ENCODE measurements at places on chromosomes 6 and 20.

- DNase-seq = no peak
These were observed 539.7 kb upstream of the MARCKS start for GRCh38 chr6:113317442-113317841.

DNA sequence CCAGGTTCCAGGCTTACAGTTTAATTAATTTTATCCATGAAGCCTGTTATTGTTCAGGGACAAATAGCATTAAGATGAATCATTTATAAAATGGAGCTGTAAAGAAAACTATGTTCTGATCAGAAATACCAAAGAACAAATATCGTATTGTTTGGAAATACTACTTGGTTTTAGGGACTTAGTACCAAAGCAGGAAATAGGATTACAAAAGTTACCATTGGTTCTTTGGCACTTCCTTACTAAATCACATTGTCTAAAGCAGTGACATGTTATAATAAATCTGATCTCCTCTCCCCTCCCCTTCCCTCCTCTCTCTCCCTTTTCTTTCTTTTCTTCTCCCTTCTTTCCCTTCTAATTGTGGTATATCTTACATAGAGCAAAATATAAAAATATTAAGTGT is 29.6 kb downstream of the CRYBG1 start:
- no peak for DNase-seq

DNA sequence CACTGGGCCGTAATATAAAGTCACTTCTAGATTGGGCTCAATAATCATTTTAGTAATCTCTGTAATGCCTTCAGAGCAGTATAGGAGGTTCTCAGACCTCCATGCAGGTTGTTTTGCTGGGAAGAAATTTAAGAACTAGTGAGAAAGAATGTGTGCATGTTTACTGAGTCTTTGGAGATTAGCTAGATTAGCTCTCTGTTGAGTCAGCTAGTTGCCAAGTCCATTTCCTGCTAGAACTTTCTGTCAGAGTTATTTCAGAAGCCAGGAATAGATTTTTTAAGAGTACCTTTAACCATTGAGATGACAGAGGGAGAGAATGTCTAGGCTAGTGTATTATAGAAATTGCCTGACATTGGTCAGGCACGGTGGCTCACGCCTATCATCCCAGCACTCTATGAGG is 33.3 kb downstream of the ORC3 start:
- no peak for DNase-seq

DNA sequence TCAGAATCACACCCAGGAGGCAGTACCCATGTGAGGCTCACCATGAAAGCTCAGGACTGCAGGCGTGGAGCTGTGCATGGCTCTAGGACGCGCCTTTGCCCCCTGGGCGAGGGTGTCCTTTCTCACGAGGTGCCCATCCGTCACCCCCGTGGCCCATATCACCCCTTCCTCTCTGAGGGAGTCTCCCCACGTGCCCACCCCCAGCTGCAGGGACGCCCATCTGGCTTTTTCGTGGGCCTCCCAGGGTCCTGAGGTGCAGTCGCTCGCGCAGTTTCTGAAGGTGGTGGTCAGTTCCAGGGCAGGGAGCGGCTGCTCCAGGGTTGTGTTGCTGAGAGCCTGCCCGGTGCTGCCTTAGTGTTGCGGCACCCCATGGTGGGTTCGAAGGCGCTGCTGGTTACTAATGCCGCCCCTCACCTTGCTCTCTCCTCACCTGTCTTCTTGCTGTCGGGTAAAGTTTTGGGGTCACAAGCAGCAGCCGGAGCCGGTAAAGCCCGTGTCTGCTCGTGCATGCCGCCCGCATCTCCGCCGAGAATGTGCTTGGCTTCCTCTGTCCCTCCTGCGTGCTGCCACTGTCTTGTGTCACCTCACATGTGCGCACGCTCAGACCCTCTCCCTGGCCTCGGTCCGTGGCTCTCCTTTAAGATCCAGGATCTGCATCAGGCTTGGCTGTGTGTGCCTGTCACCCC is 9.4 kb upstream of the COL20A1 start:
- no peak for DNase-seq

- no peak for DNase-seq
These were observed 8.3 kb downstream of the ELOVL2 start for GRCh38 chr6:11035616-11036350.

DNA sequence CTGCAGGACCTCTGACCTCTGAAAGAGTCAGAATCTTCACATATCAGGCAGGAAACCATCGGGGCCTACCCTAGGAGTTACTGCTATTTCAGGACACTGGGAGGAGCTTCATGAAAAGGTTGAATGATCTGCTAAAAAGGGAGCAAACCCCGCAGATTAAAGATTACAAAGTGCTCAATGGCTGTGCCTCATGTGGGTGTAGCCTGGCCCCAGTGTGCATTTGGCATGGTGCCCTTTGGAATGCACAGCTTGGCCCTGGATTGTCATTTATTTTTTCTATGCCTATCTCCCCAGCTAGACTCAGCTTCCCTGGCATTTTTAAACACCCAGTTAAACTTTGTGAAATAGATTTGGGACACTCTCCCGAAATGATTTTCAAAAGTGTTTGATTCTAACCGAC is 368.5 kb upstream of the SPTLC3 start:
- no peak for DNase-seq

DNA sequence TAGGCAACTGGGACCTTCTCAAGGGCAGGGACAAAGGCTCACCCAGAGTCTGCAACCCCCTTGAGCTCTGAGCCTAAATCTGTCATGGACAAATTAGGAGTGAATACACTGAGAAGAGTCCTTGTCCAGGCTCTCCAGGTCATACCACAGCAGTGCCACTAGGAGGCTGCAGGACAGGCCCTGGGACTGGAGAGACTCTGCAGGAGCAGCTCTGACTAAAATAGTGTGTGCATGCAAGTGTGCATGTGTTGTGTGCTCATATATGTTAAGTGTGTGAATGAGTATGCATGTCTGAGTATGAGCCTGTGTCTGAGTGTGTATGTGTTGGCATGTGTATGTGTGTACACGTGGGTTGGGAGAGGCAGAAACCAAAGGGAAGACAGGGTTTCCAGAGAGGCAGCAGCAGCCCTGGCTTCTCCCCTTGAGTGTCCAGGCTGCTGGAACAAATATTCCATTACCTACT is 27.1 kb downstream of the MRPL14 start:
- DNase-seq = peak; percentile 31

DNA sequence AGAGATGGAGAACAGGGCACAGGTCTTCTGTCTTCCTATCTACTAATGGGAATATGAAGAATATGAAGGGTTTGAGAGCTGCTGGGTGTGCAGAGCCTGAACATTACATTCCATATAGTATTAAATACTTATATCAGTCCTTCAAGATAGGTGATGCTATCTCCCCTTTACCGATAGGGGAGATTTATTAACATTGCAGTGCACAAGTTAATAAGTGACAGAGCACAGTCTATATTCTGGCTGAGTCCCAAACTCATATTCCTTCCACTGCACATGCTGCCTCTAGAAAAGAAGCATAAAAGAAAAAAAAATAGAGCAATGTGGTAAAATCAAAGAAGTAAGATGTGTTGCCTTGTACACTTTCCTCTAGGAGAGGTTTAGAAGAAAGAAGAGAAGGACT is 18.5 kb upstream of the KIAA0408 start:
- no peak for DNase-seq

- no peak for DNase-seq
These were observed 14.8 kb downstream of the APMAP start for GRCh38 chr20:24977797-24978196.

DNA sequence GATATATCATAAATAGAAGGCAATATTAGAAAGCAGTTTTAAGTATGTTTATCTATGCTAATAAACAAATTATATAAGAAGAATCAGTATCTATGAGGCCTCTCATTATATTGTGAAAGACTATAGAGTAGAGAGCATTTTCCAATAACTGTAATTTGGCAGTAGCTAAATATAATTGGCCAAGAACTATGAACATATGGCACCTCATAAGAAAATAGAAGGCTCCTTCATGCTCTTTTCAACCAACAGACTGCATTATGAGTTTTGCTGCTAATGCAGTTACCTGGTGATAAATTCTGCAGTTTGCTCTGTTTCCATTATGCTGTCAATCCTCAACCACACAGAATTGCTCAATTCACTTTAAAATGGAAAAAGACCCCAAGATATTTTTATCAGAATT is 221.1 kb downstream of the KHDC1L start:
- no peak for DNase-seq

GRCh38 chr20:29876911-29877285 is 1380.6 kb upstream of the DEFB115 start:
- no peak for DNase-seq

DNA sequence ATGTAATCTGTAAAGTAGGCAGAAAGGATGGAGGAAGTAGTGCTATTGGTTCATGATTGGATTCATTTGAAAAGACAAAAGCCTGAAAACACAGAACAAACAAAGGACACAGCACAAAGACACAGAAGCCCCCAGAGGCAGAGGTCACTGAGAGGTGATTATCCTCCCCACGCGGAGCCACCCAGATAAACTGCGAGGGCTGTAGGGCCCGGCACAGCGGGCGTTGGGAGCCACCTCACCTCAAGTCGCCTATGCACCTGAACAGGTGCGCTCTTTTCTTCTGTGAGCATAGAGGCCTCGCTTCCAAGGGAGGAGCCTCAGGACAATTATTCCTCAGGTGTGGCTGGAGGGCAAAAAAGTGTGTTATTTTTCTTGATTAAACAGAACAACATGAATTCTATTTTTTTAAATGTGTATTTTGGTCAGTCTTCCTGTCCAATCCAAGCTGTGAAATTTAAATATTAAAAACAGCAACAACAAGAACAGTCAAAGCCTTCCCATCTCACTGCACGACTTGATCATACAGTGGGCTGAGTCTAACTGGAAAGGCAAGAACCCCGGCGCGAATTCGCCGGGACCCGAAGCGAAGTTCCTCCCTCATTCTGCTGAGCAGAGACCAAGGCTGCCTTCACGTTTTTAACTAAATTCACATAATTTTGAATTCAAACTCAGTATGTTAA is 205.3 kb downstream of the THBS2 start:
- DNase-seq = no peak

- no peak for DNase-seq
These were observed 67.3 kb upstream of the ADTRP start for GRCh38 chr6:11845664-11846577.

DNA sequence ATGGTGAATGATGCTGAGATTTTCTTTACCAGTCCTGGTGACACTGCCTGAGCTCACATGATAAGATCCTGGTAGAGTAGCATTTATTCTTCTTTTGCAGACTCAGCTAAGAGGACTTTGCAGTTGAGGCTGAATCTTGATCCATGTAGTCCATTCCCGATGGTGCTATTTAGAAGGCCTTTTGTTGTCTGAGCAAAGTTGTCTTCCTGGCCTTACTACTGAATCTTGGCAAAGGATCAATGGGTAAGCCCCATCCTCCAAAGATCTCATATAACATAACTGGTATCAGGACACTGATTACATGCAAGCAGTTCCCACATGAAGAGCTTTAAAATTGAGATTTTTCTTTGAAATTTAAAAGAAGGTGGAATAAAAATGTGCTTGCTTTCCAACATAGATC is 291.6 kb downstream of the SOX4 start:
- no peak for DNase-seq

DNA sequence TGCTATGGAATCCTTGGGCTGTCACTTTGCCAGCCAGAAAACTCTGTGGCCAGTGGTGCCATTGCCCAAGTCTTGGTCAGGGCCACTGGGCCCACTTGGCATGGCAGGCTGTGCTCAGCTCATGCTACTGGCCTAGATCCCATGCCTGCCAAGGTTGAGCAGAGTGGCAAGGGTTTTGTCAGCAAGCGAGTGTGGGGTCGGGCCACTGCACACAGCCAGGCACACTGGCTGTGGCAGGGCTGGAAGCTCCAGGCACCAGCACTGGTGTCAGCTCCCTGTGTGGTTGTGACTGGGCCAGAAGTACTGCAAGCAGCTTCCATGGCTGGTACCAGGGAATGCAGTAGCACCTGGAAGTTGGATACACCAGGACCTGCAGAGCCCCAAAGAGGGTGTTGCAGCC is 846.8 kb downstream of the EYS start:
- no peak for DNase-seq

GRCh38 chr6:131568726-131569125 is 4.3 kb upstream of the ARG1 start:
- no peak for DNase-seq

DNA sequence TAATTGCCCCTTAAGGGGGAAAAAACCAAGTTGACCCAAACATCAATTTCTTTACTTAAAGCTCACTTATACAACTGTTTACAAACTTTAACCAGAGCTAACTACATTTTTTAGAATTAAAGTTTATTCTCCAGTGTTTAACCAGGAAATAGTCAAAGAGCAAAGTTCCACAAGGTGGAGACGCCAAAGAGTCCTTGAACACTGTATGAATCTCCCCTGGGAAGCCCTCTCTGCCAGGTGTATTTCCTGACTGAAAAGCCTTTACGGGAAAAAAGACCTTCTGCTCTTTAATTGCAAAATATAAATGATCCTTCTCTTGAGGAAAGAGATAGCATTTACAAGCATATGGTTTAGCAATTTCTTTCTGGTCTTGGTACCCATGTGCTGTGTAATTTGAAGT is 36.2 kb downstream of the BTBD9 start:
- DNase-seq = no peak

DNA sequence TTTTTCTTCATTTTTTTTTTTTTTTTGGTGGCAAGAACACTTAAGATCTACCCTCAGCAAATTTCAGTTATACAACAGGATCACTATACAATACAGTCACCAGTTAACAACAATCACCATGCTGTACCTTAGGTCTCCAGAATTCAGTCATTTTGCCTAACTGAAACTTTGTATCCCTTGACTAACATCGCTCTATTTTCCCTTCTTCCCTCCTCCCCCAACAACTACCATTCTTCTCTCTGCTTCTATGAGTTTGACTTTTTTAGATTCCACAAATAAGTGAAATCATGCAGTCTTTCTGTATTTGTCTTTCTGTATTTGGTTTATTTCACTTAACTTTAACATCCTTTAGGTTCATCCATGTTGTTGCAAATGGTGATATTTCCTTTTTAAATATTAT is 42.4 kb upstream of the DOK5 start:
- no peak for DNase-seq

GRCh38 chr6:149130090-149130489 is 187.4 kb upstream of the TAB2 start:
- peak; percentile 9 for DNase-seq

GRCh38 chr6:44243345-44243744 is 3.6 kb upstream of the HSP90AB1 start:
- no peak for DNase-seq

- peak; percentile 9 for DNase-seq
These were observed 158.7 kb downstream of the RNGTT start for GRCh38 chr6:88804701-88805100.

All from fibroblast of mammary gland (primary cell).